Thoracic aorta (tissue), 2 donors: ENCODE measurements at places on chromosomes 16 and 17.
A peak's percentile ranks its signal among the peaks of the same experiment; 100 is the strongest.

DNA sequence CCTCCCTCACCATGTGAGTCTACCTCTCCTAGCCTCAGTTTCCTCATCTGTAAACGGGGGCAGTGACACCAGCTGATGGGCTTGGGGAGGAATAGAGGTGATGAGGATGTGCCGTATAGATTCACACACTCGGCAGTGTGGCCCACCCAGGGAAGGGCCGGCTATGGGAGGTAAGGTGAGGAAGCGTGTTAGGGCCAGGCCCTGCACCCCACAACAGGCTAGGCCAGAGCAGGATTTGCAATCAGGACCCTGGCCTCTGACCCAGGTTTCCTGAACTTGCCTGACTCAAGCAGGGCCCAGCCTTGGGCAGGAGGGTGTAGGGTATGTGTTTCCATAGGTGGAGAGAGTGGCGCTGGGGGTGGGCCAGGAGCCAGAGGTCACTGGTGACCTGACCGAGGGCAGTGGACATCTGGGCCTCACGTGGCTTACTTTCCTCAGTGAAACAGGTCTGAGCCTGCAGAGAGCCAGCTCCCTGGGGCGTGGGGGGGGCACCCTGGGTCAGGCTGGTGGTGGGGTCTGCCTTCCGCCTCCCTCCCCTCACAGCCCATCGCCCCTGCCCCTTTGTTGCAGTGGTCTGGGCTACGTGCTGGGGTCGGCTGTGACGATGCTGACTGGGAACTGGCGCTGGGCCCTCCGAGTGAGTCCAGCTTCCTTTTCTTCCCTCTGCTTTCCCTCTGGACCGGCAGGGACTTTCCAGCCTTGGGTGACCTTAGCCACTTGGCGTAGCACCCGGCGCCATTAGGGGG is 12.8 kb downstream of the SPNS3 start:
- no peak overlapping the region for H3K27ac ChIP-seq
- no peaks in the 10 kb centered on the region for H3K4me1 ChIP-seq
- H3K4me3 ChIP-seq: no peak overlapping the region

- H3K4me1 ChIP-seq: peaks cover 11% of the 10 kb centered on the region
- no peak for DNase-seq
- no peaks in the 10 kb centered on the region for H3K36me3 ChIP-seq
- no peak overlapping the region for H3K27ac ChIP-seq
- H3K4me3 ChIP-seq: no peak overlapping the region
- H3K27me3 ChIP-seq: peaks cover 49% of the 10 kb centered on the region
Measured at GRCh38 chr17:14307560-14308024, 6.7 kb downstream of the HS3ST3B1 start.

- H3K4me3 ChIP-seq: no peak overlapping the region
- no peak for DNase-seq
- H3K27ac ChIP-seq: no peak overlapping the region
- H3K36me3 ChIP-seq: no peaks in the 10 kb centered on the region
- H3K4me1 ChIP-seq: no peaks in the 10 kb centered on the region
Measured at GRCh38 chr17:27938241-27938640, 45.1 kb upstream of the LYRM9 start.

GRCh38 chr16:10949424-10949970 is 5.1 kb downstream of the CLEC16A start:
- DNase-seq: no peak
- H3K27ac ChIP-seq: no peak overlapping the region
- H3K36me3 ChIP-seq: no peaks in the 10 kb centered on the region
- no peaks in the 10 kb centered on the region for H3K27me3 ChIP-seq
- peaks cover 20% of the 10 kb centered on the region for H3K4me1 ChIP-seq

GRCh38 chr16:46923513-46924295 is 39.5 kb downstream of the GPT2 start:
- no peaks in the 10 kb centered on the region for H3K27me3 ChIP-seq
- peaks cover 6% of the 10 kb centered on the region for H3K4me1 ChIP-seq
- H3K4me3 ChIP-seq: no peak overlapping the region
- no peak overlapping the region for H3K27ac ChIP-seq

DNA sequence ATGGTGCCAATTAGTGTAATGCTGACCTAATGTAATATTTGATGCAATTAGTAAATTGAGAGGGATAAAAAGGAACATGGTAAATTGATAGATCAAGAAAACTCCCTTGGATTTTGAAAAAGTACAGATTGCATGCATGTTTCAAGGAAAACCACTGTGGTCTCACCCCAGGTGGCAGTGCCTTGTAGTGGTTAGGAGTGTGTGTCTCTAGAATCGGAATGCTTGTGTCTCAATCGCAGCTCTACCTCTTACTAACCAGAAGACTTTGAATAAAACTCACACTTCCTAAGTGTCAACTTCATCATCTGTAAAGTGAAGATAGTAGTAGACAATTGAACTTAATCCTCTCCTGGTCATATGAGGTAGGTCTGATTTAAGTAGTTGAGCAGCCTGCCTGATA is 128.9 kb upstream of the GOT2 start:
- no peak overlapping the region for H3K27ac ChIP-seq
- no peak for DNase-seq
- H3K4me1 ChIP-seq: no peaks in the 10 kb centered on the region
- no peak overlapping the region for H3K4me3 ChIP-seq

- H3K4me3 ChIP-seq: no peak overlapping the region
- no peak for DNase-seq
- H3K27ac ChIP-seq: no peak overlapping the region
- H3K4me1 ChIP-seq: peaks cover 13% of the 10 kb centered on the region
- no peaks in the 10 kb centered on the region for H3K27me3 ChIP-seq
Measured at GRCh38 chr16:27289669-27290068, 21.1 kb upstream of the NSMCE1 start.

GRCh38 chr17:19707728-19708221 is 8.6 kb downstream of the SLC47A2 start:
- DNase-seq: no peak
- H3K27ac ChIP-seq: no peak overlapping the region
- H3K4me3 ChIP-seq: no peak overlapping the region
- H3K27me3 ChIP-seq: no peaks in the 10 kb centered on the region
- H3K36me3 ChIP-seq: no peaks in the 10 kb centered on the region

DNA sequence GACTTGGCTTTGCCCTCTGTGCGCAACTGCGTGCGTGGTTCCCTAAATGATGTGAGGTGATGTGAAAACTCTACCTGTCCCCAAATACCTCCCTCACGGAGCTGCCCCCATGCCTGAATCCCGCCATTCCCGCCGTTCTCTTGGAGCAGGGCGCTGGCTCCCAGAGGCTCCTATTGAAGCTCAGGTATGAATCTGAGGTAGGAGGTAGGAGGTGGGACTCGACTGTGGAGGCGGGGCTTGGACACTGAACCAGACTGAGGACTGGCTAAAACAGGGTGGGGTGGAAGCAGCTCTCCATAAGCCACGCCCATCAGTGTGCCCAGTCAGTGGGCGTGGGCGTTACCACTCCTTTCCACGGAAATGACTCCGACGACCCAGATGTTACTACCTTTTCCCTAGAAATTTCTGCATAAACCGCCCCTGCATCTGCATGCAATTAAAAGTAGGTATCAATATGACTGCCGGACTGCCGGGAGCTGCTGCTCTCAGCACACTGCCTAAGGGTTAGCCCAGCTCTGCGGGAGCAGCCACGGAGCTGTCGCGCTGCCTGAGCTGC is 41.0 kb downstream of the FOXL1 start:
- H3K36me3 ChIP-seq: no peaks in the 10 kb centered on the region
- H3K27ac ChIP-seq: peak overlapping the region; percentile 75
- H3K27me3 ChIP-seq: no peaks in the 10 kb centered on the region
- no peak for DNase-seq
- H3K4me1 ChIP-seq: peaks cover 31% of the 10 kb centered on the region

DNA sequence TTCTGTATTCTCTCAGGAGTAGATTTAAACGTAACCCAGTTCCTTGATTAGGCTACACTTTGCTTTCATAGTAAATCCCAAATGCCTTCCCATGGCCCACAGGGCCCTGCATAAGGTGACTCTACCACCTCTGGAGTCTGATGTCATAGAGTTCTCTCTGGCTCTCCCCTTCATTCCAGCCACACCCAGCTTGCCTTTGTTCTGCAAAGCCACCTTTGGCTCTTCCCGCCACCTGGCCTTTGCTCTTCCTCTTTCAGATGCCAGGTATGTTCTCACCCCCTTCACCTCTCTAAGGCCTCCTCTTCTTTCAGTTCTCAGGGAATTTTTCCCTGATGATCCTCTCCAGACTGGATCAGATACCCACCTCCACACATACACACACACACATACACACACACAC is 141.3 kb upstream of the HSBP1 start:
- no peaks in the 10 kb centered on the region for H3K4me1 ChIP-seq
- no peak overlapping the region for H3K27ac ChIP-seq
- DNase-seq: no peak
- no peaks in the 10 kb centered on the region for H3K27me3 ChIP-seq

DNA sequence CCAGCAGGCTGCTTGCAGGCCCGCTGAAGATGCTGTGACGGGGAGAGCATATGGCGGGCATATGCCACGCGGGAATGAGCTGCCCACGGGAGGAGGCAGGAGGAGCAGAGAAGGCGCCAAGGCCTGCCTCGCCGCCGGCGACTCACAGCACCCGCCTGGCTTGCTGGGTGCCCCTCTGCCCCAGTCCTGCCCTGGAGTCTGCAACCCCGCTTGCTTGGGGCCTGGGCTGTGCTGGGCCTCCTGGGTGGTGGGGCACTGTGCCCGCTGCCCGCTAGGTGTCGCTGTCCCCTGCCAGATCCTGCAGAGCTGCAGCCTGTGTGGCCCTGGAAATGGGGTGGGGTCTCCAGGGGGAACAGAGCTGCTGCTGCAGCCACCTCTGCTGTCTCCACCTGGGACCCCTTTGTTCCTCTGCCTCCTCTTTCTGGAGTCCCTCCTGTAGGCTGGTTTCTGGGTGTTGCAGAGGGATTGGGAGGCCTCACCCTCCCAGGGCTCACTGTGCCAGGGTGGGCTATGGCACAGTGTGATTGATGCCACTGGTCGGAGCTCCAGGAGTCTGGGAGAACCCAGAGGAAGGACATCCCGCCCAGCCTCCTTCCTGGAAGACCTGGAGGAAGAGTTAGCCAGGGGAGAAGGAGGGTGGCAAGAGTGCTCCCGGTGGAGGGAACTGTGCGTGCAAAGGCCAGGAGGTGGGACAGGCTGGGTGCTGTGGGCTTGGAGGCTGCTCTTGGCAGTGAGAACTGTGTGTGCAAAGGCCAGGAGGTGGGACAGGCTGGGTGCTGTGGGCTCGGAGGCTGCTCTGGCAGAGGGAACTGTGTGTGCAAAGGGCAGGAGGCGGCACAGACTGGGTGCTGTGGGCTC is 141.0 kb upstream of the CIBAR2 start:
- no peaks in the 10 kb centered on the region for H3K36me3 ChIP-seq
- no peak overlapping the region for H3K27ac ChIP-seq
- no peak overlapping the region for H3K4me3 ChIP-seq
- H3K27me3 ChIP-seq: no peaks in the 10 kb centered on the region
- H3K4me1 ChIP-seq: no peaks in the 10 kb centered on the region

DNA sequence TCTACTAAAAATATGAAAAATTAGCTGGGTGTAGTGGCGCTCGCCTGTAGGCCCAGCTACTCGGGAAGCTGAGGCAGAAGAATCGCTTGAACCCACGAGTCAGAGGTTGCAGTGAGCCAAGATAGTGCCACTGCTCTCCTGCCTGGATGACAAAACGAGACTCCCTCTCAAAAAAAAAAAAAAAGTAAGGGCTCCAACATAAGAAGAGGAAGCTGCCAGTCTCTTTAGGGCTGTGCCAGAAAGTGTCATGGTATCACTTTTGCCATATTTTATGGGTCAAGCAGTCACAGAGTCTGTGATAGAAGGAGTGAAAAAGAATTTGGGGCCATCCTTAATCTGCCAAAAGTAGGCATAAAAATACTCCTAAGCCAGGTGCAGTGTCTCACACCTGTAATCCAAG is 1.4 kb upstream of the PIPOX start:
- no peak overlapping the region for H3K4me3 ChIP-seq
- peaks cover 7% of the 10 kb centered on the region for H3K4me1 ChIP-seq
